Fibroblast of gingiva (primary cell): ENCODE measurements at places on chromosomes 5 and 9.

GRCh38 chr5:140230373-140230772 lies 55.4 kb downstream of the CYSTM1 start:
- DNase-seq = no peak

DNA sequence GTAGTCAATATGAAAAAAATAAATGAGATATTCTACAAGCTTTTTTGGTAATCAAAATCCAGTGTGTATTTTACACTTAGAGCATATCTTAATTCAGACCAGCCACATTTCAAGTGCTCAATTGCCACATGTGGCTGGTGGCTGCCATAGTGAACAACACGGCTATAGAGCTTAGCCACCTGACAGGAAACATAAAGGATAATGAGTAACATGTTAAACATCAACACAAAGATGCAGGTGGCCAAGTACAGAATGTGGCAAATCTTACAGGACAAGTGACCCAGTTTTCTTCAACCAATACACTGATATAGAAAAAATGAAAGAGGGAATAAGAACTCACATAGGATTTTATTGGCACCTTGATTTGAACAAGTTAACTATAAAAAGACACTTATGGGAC lies 61.4 kb downstream of the KIF24 start:
- DNase-seq = no peak

GRCh38 chr9:33787839-33788238 lies 7.5 kb upstream of the PRSS3 start:
- DNase-seq = no peak

DNA sequence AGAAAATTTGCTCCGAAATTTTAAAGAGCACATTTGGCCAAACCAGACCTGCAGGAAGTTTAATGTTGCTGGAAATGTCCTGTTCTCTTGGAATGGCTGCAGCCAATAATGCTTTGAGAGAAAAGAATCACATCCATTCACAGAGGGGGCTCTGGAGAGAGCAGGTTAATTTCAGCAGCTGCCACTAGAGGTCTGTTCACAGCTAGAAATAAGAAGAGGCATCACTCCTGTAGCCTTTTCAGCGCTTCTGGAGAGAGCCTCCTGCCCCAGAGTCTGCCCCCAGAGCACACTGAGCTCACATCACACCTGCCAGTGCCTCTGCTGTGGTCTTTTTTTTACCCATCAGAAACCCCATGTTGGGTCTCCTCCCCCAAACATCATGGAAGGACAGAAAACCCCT lies 124.8 kb upstream of the RAD23B start:
- DNase-seq = no peak

GRCh38 chr5:41738710-41739354 lies 131.4 kb downstream of the OXCT1 start:
- DNase-seq = no peak

- peak; percentile 34 for DNase-seq
Measured at GRCh38 chr9:92265154-92265553, 28.3 kb downstream of the IARS1 start.

DNA sequence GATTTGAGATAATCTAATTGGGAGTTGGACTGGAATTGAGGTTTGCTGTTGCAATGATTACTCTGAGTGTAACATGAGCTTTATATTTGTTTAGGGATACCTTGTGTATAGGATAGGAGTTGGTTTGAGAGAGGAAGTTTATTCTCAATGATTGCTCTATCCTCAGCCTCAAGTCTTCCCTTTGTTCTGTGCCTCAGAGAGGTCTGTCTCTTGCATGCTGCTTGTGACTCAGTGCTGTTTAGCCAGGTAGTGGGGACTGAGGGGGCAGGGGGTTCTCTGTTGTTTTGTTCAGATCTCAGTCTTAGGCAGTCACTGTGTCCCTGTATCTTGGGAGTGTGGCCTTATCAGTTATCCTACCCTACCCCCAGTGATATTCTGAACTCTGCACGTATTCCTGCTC lies 192.1 kb downstream of the SPATA31D1 start:
- no peak for DNase-seq

- no peak for DNase-seq
Measured at GRCh38 chr5:164746723-164747122, 1241.3 kb downstream of the MAT2B start.

GRCh38 chr9:82513242-82513751 lies 524.7 kb downstream of the SPATA31D1 start:
- DNase-seq = no peak

DNA sequence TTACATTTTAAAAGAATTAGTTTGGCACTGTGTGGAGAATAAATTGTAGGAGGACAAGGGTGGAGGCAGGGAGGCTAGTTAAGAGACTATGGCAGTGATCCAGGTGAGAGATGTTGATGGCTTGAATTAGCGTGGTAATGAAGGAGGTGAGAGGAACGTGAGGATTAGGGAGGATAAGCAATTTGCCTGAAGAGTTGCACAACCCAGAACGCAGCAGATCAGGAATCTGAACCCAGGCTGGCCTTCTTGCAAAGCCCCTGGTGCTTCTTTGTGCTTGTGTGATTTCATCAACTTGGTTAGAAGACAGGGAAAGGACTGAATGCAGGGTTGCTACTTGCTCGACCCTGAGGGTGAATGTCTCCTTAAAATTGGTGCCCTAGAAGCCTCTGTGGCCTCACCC lies 6.9 kb upstream of the SCAMP1 start:
- no peak for DNase-seq

DNA sequence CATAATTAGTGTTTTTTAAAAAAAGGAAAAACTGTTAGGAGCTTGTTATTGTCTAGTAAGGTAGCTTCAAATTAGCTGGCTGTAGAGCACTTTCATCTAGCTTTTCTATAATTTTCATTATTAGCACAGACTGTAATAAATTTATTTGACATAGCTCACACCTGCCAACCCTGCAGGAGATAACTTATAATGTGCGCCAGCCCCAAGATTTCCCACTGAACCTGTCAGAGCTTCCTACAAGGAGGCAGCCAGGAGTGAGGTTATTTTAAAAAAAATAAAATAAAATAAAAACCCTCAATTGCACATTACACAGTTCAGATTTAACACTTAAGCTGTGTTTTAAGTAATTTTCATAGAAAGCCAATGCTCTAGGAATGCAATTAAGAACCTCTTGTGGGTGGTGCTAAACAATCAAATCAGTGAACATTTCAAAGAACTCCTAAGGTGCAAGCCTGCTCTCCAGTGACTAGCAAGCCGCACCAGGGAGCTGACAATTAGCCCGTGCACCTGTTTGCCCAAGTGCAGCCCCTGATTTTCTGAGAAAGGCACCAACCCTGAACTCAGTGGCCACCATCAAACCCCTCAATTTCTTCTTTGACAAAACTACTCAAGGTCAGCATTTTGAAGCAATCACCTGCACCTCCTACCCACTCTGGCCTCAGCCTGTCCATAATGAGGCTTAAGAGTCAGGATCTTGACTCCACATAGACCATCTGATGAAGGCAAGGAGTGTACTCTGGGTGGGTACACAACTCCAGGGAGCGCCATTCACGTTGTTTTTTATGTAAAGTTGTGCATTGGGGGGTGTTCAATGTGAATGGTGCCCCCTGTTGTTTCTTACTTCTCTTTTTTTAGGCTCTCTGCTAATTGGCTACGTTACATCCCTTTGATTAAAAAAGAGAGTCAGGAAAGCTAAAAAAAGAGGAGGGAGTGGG lies 385.3 kb upstream of the WWC1 start:
- DNase-seq = no peak

DNA sequence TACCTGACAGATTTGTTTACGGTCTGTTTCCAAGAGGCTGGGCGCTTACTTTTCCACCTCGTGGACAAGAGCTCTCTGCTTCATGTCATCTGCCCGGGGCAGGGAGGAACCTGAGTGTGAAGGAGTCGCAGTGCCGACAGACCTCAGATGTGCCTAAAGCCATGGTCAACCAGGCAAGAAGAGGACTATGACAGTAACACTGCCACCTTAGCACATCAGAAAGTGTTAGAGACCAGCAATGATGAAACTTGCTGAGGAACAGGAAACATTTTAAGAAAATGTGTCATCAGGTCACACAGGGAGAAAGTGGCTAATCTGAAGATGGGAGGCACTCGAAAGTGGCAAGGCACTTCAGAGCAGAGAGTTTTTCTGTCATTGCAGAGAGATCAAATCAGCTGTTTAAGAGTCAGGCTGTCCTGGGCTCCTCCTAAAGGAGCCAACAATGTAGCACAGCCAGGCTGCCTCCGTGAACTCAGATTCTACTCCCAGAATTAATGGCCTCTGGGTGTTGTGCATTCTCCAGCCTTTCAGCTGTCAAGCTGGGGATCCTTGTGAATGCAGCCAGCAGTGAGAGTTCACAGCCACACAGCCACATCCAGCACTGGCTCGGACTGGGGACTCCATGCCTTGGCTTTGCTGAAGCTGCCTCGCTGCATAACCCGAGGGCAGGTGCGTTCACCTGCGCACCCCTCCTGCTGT lies 94.6 kb downstream of the RAPGEF1 start:
- DNase-seq = no peak

DNA sequence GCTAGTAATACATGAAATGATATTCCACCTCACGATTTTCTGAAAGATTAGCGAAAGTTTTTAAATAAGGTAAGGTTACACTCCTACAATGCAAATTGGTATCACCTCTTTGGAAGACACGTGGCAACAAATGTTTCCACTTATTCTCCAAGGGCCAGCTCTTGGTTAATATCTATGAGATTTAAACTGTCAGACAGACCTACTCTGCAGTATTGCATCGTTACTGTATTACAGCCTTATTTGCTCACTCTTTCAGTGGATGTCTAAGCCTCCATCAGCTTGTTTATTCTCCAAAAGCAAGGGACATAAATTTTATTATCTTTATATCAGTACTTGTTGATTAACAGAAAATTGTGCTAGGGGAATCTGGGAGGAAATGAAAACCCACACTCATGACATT lies 135.7 kb downstream of the MLLT3 start:
- no peak for DNase-seq

DNA sequence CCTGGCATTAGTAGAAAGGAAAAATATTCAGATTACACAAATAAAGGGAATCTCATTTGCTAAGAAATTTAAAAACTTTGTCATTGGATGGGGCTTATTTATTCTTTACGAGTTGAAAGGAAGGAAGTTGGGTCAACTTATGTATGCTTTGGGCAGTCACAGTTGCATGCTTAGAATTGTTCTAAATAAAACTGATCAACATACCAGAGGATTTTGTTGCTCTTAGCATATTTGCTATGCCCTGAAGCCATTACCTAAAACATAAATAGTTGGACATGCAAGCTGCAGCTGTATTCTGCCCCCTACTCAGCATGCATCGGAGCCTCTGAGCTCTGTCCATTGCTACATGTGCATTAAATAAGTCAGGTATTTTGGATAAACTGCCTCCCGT lies 172.7 kb upstream of the MEF2C start:
- no peak for DNase-seq

DNA sequence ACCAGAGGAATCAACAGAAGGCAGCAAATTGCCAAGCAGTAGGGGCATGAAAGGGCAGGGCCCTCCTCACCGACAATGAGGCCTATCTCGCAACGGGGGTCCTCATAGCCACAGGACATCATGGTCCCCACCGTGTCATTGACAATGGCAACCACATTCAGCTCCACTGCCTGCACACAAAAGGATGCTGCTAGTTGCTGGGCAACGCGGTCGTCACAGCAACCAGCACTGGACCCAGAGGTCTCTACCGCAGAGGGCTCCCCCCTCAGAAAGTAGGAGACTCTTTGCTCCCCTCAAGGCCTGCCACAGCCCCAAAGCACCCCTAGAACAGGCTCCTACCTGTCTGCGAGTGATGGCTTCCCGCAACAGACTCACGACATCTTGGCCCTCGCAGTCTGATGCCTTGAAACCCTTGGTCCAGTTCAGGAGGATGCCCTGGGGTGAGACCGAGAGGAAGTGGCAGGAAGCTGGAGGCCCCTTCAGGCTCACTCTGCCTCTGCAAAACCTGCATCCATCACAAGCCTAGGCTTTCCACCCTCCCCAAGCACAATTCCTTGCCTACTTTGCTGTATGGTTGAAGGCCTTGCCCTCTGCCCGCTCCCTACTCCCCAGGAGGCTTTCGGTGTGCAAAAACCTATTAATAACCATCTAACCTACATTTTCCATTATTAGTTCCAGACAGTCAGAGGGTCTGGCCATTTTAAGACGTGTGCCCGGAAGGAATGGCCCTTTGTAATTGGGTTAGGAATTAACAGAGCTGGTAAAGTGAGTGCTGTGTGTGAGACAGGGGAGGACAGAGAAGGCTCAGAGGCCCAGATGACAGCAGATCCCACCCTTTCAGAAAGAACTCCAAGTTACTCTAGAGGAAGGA lies 15.2 kb downstream of the HK3 start:
- DNase-seq = no peak

GRCh38 chr9:114829574-114830440 lies 24.0 kb upstream of the TNFSF15 start:
- no peak for DNase-seq

DNA sequence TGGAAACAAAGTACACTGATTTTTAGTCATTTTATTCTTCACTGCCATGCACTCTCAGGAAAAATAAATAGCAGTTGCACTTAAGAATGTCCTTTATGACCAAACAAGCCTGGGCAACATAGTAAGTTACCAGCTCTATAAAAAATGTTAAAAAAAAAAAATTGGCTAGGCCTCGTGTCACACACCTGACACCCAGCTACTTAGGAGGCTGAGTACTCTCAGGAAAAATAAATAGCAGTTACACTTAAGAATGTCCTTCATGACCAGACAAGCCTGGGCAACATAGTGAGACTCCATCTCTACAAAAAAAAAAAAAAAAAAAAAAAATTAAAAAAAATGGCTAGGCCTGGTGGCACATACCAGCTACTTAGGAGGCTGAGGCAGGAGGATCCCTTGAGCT lies 304.6 kb downstream of the SLCO4C1 start:
- no peak for DNase-seq

DNA sequence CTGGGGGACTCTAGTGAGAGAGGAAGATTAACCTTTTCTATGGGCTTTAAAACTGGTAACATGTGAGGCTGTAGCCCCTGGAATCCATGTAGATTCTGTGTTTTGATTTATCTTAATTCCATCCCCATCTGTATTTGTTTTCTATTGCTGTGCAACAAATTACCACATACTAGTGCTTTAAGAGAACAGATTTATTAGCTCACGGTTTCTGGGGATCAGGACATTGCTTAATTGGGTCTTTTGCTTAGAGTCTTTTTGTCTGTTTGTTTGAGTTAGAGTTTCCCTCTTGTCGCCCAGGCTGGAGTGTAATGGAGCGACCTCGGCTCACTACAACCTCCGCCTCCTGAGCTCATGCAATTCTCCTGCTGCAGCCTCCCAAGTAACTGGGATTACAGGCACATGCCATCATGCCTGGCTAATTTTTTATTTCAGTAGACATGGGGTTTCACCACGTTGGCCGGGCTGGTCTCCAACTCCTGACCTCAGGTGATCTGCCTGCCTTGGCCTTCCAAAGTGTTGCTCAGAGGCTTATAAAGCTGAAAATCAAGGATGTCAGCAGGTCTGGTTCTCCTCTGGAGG lies 29.9 kb upstream of the GNA14 start:
- DNase-seq = no peak

- DNase-seq = peak; percentile 44
Measured at GRCh38 chr5:178372142-178372571, 139.6 kb upstream of the PHYKPL start.

GRCh38 chr5:142589720-142590119 lies 96.2 kb downstream of the FGF1 start:
- DNase-seq = no peak

DNA sequence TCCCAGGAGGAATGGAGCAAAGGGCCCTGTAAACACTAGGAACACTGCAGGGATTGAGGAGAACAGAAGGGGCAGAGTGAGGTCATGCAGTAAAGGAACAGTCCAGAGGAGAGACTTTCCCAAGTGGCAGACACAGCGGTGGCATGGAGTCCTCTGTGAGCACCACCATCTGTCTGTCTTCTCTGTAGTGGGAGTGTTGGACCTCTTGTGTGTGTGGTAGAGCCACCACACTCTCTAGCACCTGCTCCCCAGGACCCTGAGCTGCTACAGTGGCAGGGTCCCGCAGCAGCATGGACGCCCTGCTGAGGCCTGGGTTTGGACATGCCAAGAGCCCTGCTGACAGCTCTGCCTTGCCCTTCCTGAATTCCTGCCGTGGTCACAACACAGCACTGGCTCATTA lies 75.7 kb upstream of the LARP1 start:
- no peak for DNase-seq
